ENCODE measurements at places on chromosomes 1 and 21.

DNA sequence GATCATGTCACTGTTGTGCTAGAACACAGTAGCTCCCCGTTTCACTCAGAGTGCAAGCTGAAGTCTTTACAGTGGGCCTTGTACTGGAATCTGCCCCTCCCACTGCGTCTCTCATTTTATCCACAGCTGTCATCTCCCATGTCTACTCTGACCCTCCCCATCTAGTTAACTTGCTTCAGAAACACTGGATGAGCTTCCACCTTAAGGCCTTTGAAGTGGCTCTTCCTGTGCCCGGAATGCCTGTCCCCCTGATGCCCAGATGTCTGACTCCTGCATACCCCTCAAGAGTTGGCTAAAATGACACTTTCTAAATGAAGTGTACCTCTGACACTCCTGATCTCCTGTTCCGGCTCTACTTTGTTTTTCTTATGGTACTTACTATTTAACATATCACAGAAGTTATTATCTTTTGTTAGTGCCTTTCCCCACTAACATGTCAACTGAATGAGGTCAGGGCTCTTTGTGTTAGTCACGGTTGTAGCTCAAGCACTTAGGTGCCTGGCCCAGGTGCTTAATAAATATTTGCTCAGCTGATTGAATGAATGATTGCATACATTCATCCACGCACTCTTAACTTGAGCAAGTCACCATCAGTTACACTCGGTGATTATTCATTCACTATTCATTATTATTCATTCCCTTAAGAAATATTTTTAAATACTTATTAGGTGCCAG lies 13.3 kb downstream of the ARV1 start:
- H3K27ac ChIP-seq: no peak overlapping the region
- H3K36me3 ChIP-seq: no peaks in the 10 kb centered on the region
- H3K4me3 ChIP-seq: no peak overlapping the region
- DNase-seq: no peak

GRCh38 chr1:113042285-113043143 lies 30.5 kb upstream of the LRIG2 start:
- H3K36me3 ChIP-seq: no peaks in the 10 kb centered on the region
- no peak overlapping the region for H3K27ac ChIP-seq
- no peak overlapping the region for H3K4me3 ChIP-seq
- no peaks in the 10 kb centered on the region for H3K27me3 ChIP-seq

GRCh38 chr1:86866665-86867064 lies 47.3 kb downstream of the SELENOF start:
- no peak overlapping the region for H3K27ac ChIP-seq
- peaks cover 3% of the 10 kb centered on the region for H3K36me3 ChIP-seq
- H3K27me3 ChIP-seq: no peaks in the 10 kb centered on the region

GRCh38 chr1:30760596-30761324 lies 3.2 kb upstream of the LAPTM5 start:
- DNase-seq: no peak
- H3K27ac ChIP-seq: no peak overlapping the region
- no peaks in the 10 kb centered on the region for H3K36me3 ChIP-seq
- H3K4me3 ChIP-seq: no peak overlapping the region
